A172 (cell line): ENCODE measurements at places on chromosomes 2 and 18. TPM values are rescaled to one million over a fixed set of nuclear protein-coding genes. Genes with fewer than 3 reads are reported as not detected.
A peak's percentile ranks its signal among the peaks of the same experiment; 100 is the strongest.

KCNJ3 gene
- 0.02 TPM in 1 of 2 replicates, not detected in the other for total RNA-seq

SH3RF3 gene
- total RNA-seq: 2.1 and 3.6 TPM in 2 replicates

TNFAIP6 gene
- 0.21 and 2.0 TPM in 2 replicates for total RNA-seq

PDE1A gene
- total RNA-seq: 1.4 TPM in 1 of 2 replicates, not detected in the other

CCDC85A gene
- 13.1 and 14.0 TPM in 2 replicates for total RNA-seq

ZAP70 gene
- not detected in 2 replicates for total RNA-seq

OBSL1 gene
- 119 and 130 TPM in 2 replicates for total RNA-seq

ANTXR1 gene
- total RNA-seq: 57.0 and 83.5 TPM in 2 replicates

AQP4 gene
- not detected in 2 replicates for total RNA-seq

EGR4 gene
- not detected in 2 replicates for total RNA-seq

GPR39 gene
- 3.6 and 4.7 TPM in 2 replicates for total RNA-seq

GRCh38 chr18:48828194-48828545 lies 122.6 kb downstream of the SMAD7 start:
- no peak for DNase-seq

DNA sequence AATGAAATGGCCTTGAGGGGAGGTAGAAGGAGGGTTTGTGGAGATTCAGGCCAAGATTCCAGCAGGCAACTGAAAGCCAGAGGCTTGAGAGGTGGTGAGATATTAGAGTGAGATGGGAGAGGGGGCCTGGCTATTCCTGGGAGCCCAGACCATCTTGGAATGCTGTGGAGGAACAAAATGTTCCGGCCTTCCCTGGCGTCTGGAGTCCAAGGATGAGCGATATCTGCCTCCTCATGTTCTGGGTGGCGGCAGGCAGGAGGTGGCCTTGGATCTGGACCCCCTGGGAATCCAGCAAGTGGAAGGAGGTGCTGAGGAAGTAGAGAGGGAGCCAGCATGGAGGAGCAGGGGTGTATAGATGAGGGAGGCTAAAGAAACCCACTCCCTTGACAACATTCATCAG lies 335.9 kb downstream of the CYP26B1 start:
- DNase-seq: no peak

GRCh38 chr2:226446406-226447001 lies 353.1 kb downstream of the IRS1 start:
- no peak for DNase-seq

DNA sequence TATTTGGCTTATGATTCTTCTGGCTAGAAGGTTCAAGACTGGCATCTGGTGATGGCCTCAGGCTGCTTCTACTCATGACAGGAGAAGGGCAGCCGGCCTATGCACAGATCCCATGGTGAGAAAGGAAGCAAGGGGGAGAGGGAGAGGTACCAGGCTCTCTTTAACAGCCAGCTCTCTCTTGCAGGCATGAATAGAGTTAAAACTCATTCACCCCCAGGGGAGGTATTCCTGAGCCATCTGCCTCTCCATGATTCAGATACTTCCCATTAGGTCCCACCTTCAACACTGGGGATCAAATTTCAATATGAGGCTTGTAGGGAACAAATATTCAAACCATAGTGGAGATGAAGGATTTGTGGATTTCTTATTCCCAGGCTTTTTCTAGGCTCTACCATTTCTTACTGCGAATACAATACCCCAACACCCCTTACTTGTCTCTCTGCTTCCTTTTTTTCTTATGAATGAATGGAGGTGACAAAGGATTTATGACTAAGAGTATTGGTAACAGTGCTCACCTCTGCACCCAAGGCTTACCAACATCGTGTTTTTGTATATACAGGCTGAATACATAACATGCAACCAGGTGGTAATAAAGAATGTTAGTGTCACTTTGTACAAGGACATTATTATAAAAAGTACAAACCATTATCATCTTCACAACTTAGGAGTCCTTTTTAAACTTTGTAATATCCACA lies 454.6 kb upstream of the TRIB2 start:
- DNase-seq: no peak

GRCh38 chr2:45897842-45898241 lies 246.4 kb downstream of the PRKCE start:
- DNase-seq: no peak

DNA sequence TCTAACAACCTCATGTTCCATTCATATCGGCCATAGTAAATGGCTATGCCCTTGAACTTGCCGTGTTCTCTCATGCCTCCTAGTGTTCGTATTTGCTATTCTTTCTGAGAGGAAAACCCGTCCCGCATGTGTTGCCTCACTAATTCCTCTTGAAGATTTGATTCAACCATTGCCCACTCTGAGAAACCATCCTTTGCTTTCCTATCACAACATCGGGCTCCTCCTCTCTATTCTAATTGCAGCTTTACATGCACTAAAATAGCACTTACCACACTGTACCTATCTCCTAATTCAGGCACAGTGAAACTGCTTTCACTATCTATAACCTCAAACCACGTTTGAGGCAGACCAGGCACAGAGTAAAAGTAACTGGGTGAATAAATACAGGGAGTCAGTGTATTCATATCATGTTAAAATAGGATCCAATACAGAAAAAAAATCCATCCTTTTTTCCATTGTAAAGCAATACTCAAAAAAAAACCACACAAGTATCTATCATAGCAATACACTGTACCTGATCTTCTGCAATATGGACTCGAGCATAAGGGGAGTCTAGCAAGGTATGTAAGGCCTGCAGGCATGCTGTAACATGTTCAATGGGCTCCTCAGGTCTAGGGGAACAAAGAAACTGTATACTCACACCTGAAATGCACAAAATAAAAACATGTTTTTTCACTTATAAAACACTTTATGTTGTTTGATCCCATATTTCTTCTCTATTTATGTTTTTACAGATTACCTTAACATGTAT lies 39.0 kb upstream of the STRN start:
- DNase-seq: peak; percentile 15

DNA sequence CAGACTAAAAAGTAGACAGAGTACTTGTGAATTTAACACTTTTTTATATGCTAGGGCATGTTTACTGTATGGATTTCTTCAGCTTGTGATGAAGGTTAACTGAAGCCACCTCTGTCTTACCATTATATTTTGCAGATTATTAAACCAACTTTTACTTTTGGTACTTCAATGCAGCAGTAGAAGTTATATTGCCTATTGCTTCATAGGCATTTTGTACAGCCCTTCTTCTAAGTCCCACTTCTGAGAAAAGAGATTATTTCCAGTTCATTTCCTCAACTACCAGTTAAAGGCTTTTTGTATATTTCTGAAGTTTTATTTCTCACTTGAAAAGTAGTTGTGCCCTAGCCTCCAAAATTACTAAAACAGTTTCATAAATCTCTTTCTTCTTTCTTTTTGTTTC lies 256.4 kb upstream of the FBXO11 start:
- DNase-seq: no peak

DNA sequence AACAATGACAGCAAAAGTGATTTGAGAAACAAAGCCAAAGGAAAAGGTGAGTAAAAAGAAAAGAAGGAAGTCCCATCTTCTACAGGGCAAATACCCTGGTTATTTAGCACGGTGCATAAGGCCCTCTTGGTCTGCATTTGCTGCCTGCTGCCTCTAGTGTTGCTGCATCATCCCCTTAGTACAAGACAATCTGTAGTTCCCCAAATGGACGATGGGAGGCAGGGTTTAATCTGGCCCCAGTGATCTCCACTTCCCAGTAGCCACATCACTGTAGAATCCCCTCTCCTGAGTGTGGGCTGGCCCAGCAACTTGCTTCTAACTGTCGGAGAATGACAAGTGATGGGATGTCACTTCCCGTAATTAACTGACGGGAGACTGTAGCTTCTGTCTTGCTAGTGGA lies 85.1 kb downstream of the CTAGE1 start:
- DNase-seq: no peak

DNA sequence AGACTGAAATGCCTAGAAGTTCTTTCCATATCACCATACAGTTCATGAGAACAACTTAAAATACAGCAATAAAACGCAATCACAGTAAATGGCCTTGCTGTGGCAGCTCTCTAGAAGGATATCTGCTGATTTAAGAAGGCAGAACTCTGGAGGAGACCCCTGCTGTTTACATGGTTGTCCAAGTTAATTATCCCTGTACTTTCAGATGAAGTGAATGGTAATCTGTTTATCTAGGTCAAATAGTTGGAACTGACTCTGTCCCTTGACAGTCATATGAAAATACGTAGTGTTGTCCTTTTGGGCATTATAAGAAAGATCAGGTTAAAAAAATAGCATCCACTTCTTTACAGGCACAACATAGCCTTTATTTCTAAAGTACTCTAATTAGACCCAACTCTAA lies 115.6 kb downstream of the COLEC12 start:
- no peak for DNase-seq

DNA sequence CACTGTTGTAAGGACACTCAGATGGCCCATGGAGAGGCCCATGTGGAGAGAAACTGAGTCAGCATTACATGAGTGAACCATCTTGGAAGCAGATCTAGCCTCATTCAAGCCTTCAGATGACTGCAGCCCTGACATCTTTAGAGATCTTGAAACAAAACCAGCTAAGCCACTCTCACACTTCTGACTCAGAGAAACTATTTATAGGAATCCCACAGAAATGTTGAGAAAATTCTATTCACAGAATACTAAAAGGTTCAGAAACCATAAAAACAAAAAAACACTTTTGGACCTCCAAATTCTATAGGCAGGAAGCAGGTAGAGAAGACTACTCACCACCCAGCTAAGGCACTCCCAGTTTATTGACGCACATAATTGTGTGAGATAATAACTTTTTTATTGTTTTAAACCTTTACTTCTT lies 8.7 kb downstream of the TMEM169 start:
- no peak for DNase-seq

GRCh38 chr2:96773922-96774321 lies 13.2 kb downstream of the CNNM4 start:
- DNase-seq: no peak

- DNase-seq: peak; percentile 37
These were observed 25.5 kb upstream of the KCNE4 start for GRCh38 chr2:223026357-223027110.

DNA sequence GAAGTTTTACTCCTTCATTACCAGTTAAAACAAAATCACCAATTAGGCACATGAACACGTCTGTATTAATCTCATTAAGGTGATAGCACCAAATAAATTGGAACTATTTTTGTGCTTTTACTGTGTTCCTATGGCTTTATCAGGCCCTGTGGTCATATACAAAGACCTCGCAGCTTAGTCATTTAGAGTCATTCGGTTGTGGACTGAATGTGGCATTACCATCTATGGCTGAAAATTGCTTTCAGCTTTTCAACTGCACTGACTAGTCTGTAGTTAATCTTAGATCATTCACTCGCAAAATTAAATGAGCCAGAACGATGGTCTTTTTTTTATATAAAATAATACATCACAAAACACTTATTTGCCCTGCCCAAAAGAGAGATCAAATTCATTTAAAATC lies 601.7 kb downstream of the NR4A2 start:
- DNase-seq: peak; percentile 8

GRCh38 chr2:227363756-227364155 lies 15.3 kb downstream of the TM4SF20 start:
- no peak for DNase-seq

GRCh38 chr18:7889515-7889914 lies 322.4 kb downstream of the PTPRM start:
- DNase-seq: no peak

- DNase-seq: no peak
These were observed 33.0 kb downstream of the RAB1A start for GRCh38 chr2:65096948-65097347.

- no peak for DNase-seq
These were observed 31.7 kb upstream of the RAB1A start for GRCh38 chr2:65161551-65162100.

DNA sequence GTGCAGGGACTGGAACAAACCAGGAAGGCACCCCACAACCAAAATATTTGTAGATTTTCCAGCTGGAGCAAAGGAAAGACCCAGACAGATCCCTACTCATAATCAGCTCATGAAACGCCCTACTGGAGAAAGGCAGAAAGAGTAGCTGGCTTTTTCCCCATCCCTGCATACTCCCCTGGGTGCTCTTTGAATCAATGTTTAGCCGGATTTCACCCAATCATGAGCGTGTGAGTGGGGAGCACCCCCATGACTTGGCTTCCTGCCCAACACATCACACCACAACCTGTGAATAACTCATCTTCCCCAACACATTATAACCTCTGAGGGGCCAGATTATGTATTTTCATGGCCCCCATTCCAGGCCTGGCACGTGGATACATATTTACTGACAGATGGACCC lies 35.1 kb upstream of the SLC14A1 start:
- no peak for DNase-seq

DNA sequence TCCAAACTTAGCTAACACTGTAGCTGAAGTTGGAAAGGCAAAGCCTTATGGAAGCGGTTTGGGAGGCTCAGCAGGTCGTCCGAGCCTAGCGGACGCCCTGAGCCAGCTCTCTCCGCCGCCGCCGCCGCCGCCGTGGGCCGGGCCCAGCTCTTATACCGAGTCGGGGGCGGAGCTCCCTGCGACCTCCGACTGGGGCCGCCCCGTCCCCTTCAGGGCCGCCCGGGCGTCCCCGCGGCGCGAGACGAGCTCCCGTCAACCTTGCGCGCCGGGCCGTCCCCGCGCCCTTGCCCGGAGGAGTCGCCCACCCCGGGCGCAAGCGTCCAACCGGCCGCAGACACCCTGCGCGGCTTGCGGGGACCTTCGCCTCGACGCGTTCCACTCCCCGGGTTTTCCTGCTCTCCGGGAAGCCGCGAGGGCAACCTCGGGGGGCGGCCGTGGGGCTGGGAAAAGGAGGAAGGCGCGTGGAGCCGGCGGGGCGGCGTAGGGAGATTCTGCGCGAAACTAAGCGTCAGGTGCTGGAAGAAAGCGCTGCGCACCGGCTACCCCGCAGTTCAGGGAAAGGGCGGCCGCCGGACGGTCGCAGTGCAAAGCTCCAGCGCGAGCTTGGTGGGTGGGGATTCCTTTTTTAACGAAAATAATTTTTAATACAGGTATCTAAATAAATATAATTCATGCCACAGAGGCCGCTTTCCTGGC lies at the start of gene SLC40A1:
Gene SLC40A1 (minus strand): TSS at position 129 of the 696 bp plus-strand sequence. CDS start 326 bp downstream, outside the sequence.
- DNase-seq: peak; percentile 10

GRCh38 chr2:70012887-70013286 lies 51.5 kb upstream of the ASPRV1 start:
- no peak for DNase-seq

GRCh38 chr2:155842103-155842502 lies 490.4 kb downstream of the NR4A2 start:
- DNase-seq: peak; percentile 57

- DNase-seq: peak; percentile 69
These were observed 506.6 kb downstream of the ERBB4 start for GRCh38 chr2:212032032-212032431.

DNA sequence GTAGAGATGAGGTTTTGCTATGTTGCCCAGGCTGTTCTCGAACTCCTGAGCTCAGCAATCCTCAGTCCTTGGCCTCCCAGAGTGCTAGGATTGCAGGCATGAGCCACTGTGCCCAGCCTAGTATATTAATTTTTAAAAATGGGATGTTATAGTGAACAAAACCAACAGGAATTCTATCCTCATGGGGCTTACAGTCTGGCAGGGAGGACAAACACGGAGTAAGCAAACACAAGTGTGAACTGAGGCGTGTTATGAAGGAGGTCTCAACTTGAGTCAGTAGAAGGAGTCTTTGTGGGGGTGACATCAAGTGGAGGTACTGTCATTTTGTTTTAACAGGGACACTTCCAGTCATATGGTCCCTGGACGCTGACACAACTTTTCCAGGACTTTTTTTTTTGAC lies 33.1 kb downstream of the EMILIN2 start:
- DNase-seq: no peak

GRCh38 chr2:218039171-218039570 lies 29.9 kb upstream of the RUFY4 start:
- peak; percentile 93 for DNase-seq
